ENCODE measurements at places on chromosomes 3 and 15.

GRCh38 chr3:183279371-183279770 lies 26.3 kb downstream of the B3GNT5 start:
- no peak for DNase-seq

DNA sequence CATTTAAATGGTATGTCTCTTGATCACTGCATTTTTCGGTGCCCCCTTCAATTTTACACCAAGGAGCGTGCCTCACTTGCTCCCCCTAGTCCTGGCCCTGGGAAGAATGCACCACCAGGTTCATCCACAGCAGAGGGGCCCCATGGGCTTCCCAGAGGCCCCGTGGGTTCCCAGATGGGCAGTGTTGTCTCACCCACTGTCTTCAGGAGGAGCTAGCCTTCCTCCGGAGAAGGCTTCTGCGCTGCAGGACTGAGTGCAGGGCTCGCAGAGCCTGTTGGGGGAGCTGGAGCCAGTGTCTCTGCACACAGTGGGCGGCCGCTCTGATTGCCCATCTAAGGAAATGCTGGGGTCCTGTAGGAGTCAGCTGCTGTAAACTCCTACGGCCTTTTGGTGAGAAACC lies 45.9 kb downstream of the POLR2M start:
- DNase-seq = no peak

GRCh38 chr15:40234783-40235182 lies 4.1 kb upstream of the PAK6 start:
- no peak for DNase-seq

- no peak for DNase-seq
Observed at GRCh38 chr3:45124352-45124751, 21.8 kb downstream of the CDCP1 start.

DNA sequence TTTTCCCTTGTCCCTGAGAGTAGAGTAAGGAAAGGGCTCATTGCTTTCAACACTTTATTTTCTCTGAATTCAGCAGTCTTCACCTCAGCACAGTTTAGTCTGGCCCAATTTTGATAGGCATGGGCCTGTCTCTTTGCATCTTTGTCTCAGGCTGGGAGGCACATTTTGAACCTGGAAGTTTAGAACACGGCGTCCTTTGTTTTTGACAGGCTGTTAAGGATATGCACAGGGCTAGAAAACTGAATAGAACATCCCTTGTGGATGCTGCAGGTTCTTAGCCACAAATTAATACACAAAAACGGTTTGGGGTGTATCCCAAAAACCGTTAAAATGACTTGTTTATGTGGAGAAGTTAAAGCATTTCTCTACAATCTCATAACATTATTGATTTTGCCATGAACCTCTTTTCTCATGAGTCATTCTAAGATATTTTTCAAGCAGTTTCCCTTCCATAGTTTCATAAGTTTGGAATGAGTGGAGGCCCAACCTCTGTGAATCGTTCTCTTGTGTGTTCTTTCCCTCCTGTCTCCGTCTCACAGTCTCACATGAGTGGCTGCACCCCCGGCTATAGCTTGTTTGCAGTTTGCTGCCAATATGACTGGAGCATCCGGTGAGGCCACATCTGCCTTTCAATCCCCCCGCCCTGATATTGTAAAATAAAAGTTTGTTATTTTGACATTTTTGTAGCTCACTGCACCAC lies 192.9 kb upstream of the EIF1B start:
- DNase-seq = no peak

GRCh38 chr3:16423947-16424673 lies 89.4 kb downstream of the RFTN1 start:
- no peak for DNase-seq

DNA sequence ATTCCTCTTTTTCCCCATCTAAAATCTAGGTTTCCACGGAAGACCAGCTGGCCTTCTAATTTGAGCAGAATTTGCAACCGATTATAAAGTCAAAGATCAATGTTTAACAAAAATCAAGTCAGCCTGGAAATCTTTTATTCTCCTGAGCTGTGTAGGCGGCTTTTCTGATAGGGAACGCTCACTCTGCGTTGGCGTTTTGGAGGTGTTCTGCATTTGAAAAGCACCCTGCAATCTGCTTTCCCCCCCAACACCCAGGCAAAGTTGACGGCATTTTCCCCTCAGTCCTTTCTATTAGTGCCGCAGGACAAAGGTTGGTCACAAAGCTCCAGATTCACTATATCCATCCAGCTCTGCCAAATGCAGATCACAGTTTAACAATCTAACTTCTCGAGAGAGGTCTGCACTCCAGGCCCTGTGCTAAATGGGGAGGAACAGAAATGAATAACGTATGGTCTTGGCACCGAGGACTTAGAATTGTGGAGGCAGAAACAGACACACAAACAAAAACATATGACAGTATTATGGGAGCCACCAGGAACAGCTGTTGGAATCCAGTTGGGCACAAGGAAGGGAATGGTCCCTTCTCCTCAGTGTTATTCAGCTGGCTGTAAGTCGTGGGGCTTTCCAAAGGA lies 50.4 kb upstream of the LARS2 start:
- DNase-seq = no peak

- DNase-seq = no peak
Observed at GRCh38 chr3:85210540-85210939, 251.8 kb downstream of the CADM2 start.

- DNase-seq = no peak
Observed at GRCh38 chr3:134610432-134611385, 40.1 kb downstream of the KY start.

GRCh38 chr3:158912621-158913020 lies 110.8 kb downstream of the MFSD1 start:
- DNase-seq = no peak

GRCh38 chr15:51756482-51756881 lies 5.1 kb downstream of the TMOD2 start:
- DNase-seq = no peak

- DNase-seq = no peak
Observed at GRCh38 chr3:166275024-166275390, 437.8 kb upstream of the BCHE start.

- DNase-seq = no peak
Observed at GRCh38 chr3:122430371-122430770, 14.5 kb upstream of the WDR5B start.

- DNase-seq = no peak
Observed at GRCh38 chr3:13008155-13008995, 64.9 kb downstream of the IQSEC1 start.

GRCh38 chr3:10366651-10367101 lies 45.8 kb upstream of the SEC13 start:
- no peak for DNase-seq

DNA sequence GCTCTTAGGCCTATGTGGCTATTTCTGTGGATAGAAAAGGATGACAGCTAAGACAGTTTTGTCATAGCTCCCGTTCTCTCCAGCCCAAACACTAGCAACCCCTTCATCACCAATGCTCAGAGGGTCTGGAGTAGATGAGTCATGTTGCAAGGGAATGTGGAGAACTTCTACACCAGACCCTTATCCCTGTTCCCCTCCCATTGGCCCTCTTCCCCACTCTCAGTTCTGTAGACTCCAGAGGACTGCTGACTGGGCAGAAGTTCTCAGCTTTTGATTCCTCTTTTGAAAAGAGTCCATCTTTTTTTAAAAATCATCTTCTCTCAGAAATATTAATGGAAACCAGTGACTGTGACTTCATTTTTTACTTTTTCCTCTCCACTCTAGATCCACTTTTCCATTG lies 2.4 kb upstream of the MYZAP start:
- no peak for DNase-seq

- no peak for DNase-seq
Observed at GRCh38 chr15:39594446-39595337, 13.8 kb downstream of the THBS1 start.

DNA sequence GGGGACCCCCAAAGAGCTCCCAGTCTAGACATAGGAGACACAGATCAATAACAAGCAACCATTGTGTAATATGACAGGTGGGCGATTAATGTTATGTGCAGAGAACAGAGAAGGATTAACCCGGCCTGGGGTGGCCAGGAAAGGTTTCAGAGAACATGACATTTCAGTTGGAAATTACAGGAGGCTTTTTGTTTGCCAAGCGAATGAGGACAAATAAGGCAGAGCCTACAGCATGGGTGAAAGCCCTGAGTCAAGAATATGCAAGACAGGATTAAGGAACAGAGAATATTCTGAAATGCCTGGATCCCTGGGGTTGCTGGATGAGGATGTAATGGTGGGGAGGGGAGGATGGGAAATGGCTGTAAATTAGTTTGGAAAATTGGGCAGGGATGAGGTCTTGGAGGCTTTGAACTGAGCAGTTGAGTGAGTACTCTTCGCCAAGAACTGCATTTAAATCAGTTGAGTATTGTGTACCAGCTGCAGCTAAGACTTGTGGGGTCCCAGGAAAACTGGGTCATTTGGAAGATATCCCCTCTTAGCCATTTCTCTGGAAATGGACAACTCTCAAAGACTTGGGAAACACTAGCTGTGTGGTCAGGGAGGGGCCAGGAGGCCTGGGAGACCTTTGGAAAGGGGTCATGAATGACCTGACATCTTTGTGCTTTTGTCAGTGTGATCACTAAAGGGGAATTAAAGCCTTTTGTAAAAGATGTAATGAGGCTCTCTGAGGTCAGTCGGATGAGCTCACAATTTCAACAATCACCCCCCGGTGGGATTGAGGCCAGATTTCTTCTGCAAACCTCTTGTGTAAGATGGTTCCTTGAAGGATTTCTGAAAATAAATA lies 198.6 kb upstream of the NR2E3 start:
- no peak for DNase-seq

DNA sequence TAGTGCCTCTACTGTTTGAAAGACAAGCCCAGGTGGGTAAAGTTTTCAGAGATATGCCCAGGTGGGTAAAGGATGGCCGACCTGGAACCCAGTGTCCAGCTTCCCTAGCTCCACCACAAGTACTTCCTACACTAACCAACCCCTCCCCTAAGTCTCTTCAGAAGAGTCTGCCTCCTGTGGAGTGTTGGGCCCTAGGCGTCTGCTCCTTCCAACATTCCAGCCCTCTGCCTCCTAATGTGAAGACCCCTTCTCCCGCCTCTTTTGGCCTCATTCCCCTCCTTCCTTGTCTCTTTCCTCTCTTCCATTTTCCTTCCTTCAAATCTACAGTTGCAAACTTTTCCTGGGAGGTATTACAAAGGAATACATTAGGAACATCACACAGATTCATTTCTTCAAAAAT lies 38.6 kb downstream of the CNTN3 start:
- DNase-seq = no peak

GRCh38 chr3:72265256-72266015 lies 480.5 kb upstream of the PROK2 start:
- no peak for DNase-seq

DNA sequence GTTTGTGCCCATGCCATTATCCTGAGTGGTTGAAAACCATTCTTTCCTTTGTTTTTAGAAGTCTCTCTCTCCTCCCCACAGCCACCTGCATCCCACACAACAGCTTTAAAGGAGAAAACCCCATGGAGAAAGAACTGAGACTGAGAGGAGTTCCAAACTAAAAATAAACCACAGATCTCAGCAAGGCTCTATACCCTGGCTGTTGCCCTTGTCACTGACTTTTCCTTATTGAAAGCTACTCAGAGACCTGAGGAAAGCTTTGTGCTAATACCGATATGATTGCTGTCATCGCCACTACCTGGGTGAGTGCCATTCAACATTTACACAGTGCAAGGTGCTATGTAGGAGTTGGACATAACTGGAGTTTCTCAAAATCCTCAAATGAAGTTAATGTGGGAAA lies 55.5 kb upstream of the RASGRP1 start:
- DNase-seq = no peak

DNA sequence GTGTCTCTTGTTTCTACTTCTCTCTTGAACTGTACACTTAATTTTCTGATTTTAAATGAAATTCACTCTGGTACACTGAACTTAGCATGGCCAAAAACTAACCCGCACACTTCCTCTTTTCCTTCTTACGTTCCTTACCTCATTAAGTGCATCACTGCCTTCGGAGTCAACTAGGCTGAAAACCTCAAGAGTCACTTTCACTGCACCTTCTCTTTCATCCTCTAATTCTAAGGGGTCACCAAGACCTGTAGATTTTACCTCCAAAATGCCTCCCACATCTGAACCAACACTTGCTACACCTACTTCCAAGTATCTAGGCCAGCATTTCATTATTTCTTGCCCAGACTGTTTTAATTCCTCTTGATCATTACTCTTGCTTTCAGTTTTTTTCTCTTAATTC lies 6.6 kb downstream of the CBLB start:
- DNase-seq = no peak

GRCh38 chr15:46297766-46298165 lies 662.9 kb downstream of the SQOR start:
- no peak for DNase-seq

DNA sequence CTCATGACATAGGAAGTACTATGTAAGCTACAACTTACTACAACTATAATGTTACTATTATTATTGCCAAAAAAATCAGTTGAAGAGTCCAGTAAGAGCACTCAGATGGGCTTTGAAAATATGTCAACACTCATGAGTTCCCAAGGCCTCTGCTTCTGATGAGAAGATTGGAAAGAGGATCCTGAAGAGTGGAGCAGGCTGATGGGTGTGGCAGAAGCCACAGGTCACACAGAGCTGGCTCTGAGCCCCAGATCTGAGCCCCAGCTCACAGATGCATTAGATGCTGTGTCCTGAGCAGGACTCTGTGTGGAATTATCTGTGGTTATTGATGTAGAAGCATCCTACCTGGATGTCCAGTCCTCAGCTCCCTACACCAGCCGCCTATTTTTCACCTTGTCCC lies 65.6 kb downstream of the SPSB4 start:
- no peak for DNase-seq
